ENCODE measurements at places on chromosomes 7 and 10.

DNA sequence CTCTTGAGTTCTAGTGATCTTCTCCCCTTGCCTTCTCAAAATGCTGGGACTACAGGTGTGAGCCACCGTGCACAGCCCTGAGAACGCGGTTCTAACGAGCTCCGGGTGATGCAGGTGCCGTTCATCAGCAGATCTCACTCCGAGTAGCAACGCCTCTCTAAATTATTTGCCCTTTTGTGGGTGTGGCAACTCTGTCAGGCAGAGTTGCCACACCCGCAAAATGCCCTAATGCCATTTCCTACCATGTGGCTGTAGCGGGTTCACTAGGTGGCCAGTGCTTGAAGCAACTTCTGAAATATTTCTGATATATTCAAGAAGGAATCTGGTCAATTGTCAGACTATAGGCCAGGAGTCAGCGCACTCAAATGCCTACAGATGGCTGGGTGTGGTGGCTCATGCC lies 62.9 kb upstream of the NMT2 start:
- no peak overlapping the region for H3K27ac ChIP-seq
- H3K36me3 ChIP-seq: no peaks in the 10 kb centered on the region
- no peak for DNase-seq

DNA sequence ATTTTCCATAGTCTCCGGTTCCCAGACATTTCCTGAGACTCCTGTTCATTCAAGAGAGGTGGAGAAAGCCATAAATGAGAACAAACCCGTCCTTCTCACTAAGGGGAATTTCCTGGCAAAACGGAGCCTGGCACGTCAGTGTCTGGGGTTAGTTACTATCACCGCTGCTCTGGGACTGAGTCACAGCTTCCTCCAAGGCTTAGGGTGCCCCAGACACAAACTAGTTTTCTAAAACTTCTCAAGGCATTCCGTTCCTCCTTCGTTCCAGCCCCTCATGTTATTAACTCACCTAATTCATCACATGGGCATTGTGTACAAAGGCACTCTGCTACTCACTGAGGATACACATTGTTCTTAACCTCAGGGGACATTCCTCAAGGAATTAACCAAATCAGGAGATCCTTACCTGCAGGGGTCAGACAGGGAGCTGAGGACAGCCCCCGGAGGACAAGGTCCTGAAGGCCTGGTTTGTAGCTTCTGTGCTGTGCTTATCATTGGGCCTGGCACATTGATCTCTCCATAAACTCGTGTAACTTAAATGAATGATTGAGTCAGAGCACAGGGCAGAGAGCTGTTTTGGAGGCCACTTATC lies 103.0 kb upstream of the KLF6 start:
- H3K27me3 ChIP-seq: no peaks in the 10 kb centered on the region
- DNase-seq: peak; percentile 43

DNA sequence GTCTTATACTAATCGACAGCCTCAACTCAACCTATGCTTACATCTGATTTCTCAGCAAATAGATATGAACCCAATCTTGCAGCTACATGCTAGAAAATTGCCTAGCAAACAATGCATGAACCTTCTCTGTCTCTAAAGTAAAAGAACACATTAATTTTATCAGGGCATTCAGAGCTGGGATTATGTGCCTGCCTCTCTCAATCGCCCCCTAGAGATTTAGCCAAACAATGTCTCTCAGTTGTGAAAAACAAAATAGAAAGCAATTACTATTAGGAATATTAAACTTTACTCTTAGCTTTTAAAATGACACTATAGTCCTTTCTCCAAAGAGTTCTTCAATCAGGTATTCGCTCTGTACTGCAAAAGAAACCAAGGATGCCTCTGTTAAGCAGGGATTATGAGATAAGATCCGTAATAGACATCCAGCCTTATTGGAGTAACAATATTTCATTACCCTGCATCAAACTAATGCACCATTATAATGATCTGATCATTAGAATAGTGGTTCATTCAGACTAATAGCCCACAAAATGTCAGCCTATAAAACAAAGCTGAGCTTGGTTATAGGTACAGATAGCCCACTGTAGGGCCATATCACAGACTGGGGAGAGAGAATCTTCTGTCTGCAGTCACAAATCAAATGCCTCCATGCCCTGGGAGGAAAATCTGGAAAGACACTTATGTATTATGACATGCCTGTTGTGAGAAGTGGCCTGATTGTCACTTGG lies 736.9 kb downstream of the PARD3 start:
- H3K27me3 ChIP-seq: no peaks in the 10 kb centered on the region
- no peaks in the 10 kb centered on the region for H3K36me3 ChIP-seq
- no peak overlapping the region for H3K4me3 ChIP-seq
- no peak overlapping the region for H3K27ac ChIP-seq
- no peak for DNase-seq

DNA sequence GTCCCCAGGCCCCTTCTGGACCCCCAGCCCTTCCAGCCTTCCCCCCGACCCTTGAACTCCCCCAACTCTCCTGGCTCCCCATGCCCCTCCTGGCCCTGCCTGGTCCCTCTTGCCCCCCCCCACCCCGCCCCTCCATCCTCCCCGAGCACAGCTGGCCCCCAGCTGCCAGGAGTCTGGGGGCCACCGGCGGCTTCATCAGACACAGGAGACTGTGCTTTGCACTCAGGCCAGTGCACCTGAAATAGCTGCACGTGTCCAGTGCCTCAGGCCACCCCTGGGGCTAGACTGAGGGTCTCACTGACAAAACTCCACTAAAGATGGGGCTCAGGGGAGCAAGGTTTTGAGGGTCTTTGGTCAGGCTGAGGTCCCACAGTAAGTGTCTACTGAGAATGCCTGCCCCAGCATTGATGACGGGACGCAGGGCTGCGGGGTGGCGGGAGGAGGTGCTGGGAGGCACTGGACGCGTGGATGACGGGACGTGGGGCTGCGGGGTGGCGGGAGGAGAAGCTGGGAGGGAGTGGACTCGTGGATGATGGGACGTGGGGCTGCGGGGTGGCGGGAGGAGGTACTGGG lies 6.5 kb downstream of the FOXL3 start:
- no peaks in the 10 kb centered on the region for H3K4me1 ChIP-seq
- no peak for DNase-seq
- H3K4me3 ChIP-seq: no peak overlapping the region
- H3K27ac ChIP-seq: no peak overlapping the region
- H3K36me3 ChIP-seq: no peaks in the 10 kb centered on the region

- no peaks in the 10 kb centered on the region for H3K36me3 ChIP-seq
- no peak overlapping the region for H3K4me3 ChIP-seq
- H3K27ac ChIP-seq: no peak overlapping the region
- peaks cover 16% of the 10 kb centered on the region for H3K27me3 ChIP-seq
- DNase-seq: no peak
- H3K4me1 ChIP-seq: peaks cover 27% of the 10 kb centered on the region
Measured at GRCh38 chr7:37918526-37918925, 1.9 kb upstream of the SFRP4 start.

GRCh38 chr7:107846324-107846723 lies 43.3 kb upstream of the SLC26A3 start:
- DNase-seq: no peak
- no peaks in the 10 kb centered on the region for H3K27me3 ChIP-seq
- H3K36me3 ChIP-seq: no peaks in the 10 kb centered on the region
- no peak overlapping the region for H3K4me3 ChIP-seq

GRCh38 chr7:129095258-129095657 lies 40.3 kb upstream of the TNPO3 start:
- H3K4me1 ChIP-seq: peaks cover 29% of the 10 kb centered on the region
- no peak overlapping the region for H3K4me3 ChIP-seq
- peak overlapping the region; percentile 67 for H3K27ac ChIP-seq
- H3K27me3 ChIP-seq: no peaks in the 10 kb centered on the region
- DNase-seq: peak; percentile 60

DNA sequence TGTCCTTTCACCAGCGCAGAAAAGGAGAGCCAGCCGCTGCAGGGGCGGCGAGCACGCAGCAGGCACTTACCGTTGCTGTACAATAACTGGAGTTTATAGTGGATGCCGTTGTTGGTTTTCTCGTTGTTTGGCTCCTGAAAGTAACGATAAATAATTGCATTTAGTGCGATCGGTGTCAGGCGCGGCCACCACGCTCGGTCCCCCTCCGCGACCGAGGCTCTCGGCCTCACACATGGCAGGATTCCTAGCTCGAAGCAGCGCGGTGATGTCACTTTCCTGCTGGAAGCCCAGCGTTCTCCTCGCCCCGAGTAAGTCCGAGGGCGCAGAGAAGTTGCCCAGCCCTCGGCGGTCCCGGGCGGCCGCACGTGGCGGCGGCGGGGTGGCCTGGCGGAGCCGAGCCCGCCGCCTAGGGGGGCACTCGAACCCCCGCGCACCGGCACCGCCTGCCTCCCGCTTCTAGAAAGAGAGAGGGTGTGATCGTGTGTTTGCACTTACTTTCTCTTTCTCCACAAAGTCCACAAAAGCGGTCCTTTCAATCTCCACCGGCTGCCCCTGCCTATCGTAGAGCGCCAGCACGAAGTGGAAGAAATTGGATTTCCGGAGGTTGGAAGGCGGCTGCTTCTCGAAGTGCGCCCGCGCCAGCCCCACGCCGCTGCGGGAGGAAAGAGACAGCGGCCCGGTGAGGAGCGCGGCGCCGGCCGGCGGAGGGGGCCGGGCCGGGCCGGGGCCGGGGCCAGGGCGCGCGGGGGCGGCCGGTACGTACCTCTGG lies 1.0 kb downstream of the EBF3 start:
- DNase-seq: peak; percentile 56
- H3K27ac ChIP-seq: no peak overlapping the region
- no peaks in the 10 kb centered on the region for H3K36me3 ChIP-seq

- H3K27me3 ChIP-seq: no peaks in the 10 kb centered on the region
- no peak overlapping the region for H3K4me3 ChIP-seq
- H3K27ac ChIP-seq: peak overlapping the region; percentile 86
Measured at GRCh38 chr10:101986624-101986971, 69.4 kb downstream of the ARMH3 start.

DNA sequence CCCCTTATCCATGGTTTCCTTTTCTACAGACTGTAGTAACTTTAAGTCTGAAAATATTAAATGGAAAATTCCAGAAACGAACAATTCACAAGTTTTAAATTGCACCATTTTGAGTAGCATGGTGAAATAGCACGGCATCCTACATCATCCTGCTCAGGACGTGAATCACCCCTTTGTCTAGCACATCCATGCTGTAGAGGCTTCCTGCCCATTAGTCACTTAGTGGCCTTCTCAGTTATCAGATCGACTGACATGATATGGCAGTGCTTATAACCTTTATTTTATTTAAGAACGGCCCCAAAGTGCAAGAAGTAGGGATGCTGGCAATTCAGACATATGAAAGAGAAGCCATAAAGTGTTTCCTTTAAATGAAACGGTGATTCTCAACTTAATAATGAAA lies 82.7 kb downstream of the CPXM2 start:
- no peak for DNase-seq
- no peak overlapping the region for H3K27ac ChIP-seq
- H3K36me3 ChIP-seq: no peaks in the 10 kb centered on the region
- peaks cover 4% of the 10 kb centered on the region for H3K27me3 ChIP-seq
- no peaks in the 10 kb centered on the region for H3K4me1 ChIP-seq
